ENCODE measurements at places on chromosomes 5 and 9.

- DNase-seq: peak; percentile 8
Observed at GRCh38 chr5:64074533-64074932, 91.1 kb upstream of the RNF180 start.

DNA sequence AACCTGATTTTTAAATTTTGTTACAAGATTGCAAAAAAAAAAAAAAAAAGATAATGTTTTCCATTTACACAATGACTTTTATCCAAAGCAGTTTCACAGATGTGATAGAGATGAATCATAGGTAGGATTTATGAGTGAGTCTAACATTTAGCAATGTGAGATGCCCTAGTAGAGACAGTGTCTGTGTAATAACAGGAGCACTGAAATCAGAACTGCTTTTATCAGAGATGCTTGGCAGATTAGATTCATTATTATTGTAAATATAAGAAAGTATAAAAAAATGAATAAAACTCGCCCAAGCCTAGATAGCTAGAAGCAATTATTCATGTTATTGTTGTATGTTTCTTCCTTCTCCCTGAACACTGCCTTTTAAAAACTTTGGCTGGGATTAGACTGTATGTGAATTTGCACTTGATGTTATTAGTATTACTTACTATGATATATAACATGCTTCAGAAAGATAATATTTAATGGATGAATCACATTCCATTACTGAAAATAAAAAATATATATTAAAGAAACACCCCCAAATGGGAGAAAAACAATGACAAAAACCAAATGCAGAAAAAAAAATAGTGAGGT, 567.3 kb upstream of the KLF4 start:
- no peak for DNase-seq

GRCh38 chr9:128494108-128494745, 10.3 kb upstream of the GLE1 start:
- DNase-seq: no peak

- DNase-seq: no peak
Observed at GRCh38 chr9:92294297-92294676, 790 bp upstream of the IARS1 start.

- no peak for DNase-seq
Observed at GRCh38 chr9:14281136-14281795, 32.7 kb downstream of the NFIB start.

DNA sequence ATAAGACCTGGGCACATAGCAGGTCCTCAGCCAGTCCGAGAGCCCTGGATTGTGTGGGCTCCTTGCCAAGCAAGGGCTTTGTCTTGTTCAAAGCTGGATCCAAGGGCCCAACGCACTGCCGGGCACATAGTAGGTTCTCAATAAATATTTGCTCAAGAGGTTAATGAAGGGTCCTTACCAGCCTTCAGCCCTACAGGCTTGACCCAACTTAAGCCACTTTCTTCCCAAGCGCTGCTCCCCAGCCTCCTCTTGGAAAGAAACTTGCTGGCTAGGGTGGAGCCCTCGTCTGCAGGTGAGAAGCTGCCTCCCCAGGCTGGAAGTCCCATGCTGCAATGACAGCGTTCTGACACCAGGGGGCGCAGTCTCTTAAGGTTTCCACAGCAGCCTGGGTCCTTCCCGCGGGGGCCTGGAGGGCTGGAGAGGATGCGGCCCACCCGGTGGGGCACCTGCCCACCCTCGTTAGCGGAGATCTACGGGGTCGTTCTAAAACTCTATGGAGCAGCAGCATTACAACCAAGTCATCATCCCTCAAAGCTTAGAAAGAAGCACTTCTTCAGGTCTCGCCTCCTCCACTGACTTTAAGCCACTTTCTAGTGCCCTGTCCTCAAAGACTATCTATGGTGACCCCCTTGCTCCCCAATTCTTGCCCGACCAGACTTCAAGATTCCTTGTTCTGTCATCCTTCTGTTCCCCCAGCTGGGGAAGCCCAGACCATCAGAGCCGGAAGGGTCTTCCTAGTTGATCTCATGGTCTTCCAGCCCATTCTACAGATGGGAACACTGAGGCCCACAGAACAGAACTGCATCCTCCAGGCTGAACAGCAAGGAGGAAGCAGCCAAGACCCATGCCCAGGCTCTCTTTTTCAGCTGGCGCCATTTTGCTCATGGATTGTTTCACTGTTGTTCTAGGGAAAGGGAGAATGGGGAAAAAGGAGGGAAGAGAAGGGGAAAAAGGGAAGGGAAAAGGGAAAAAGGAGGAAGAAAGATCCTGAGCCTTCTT, 115.4 kb downstream of the LHX2 start:
- peak; percentile 12 for DNase-seq

DNA sequence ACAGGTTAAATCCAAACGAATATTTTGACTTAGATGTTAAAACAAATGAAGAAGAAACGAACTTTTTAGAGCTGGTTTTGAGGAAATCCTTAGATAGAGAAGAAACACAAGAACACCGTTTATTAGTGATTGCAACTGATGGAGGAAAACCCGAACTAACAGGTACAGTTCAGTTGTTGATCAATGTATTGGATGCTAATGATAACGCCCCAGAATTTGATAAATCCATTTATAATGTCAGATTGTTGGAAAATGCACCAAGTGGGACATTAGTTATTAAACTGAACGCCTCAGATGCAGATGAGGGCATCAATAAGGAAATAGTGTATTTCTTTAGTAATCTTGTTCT, 842 bp downstream of the PCDHA5 start:
- DNase-seq: no peak

DNA sequence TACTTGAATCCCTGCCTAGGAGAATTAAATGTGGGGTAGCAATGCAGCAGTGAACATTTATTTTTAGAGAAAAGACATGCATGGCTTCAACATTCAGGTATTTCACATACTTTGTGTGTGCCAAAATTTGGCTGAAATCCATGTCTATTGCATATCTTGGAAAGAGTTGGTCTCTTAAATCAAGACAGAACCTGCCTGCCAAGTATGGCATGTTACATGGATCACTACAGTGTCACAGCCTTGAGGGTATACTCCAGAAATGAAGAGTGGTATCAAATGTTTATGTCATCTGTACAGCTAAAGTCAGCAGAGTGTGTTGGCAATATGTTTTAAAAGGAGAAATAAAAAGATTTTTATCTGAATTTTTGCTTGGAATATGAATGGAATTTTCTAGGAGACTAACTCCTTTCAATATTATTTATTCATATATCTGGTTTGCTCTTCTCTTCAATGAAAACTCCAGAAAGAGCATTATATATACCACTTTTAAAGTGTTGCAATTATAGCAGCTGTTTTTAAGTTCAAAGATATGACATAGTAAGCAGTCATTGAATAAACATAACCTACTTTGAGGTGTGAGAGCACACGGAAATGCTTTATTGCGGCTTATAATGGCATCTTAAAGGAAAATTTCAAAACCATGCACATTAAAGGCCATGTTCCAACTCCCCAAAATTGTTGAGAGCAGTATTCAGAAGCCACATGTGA, 95.4 kb upstream of the MINAR2 start:
- DNase-seq: no peak

GRCh38 chr5:112228667-112229066, 190.4 kb downstream of the EPB41L4A start:
- no peak for DNase-seq

DNA sequence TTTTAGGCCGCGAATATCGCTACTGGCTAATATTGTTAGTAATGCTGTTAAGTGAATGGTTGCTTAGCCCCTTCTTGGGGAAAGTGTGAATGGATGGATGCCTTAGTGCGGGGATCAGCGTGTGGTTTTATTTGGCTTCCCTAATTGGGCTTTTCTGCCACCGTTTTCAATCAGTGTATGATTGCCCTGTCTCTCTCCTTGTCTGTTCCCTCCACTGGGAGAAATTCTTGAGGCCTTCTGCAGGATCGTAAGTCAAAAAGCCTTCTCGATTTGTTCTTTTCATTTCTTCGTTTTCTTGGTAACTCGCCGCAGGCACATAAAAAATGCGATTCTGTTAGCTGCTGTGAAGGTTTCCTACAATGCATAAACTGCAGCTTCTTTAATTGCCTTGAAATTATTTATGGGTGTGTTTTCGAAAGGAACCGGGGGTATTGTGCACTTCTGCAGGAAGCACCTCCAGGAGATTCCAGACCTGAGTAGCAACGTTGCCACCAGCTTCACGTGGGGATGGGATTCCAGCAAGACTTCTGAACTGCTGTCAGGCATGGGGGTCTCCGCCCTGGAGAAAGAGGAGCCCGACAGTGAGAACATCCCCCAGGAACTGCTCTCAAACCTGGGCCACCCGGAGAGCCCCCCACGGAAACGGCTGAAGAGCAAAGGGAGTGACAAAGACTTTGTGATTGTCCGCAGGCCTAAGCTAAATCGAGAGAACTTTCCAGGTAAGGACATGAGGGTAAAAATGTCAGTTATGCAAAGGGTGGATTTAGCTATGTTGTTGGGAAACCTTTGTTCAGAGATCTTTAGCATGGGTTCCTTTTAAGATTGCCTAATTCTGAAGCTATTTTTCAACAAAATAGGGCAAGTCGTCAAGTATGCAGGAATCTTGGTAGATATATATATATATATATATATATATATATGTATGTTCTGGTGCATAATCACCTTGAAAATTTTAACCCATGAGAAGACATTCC, 700 bp downstream of the SKP2 start:
- DNase-seq: no peak

GRCh38 chr5:6269925-6270324, 108.4 kb downstream of the MED10 start:
- no peak for DNase-seq

- no peak for DNase-seq
Observed at GRCh38 chr5:61298580-61298979, 33.5 kb upstream of the ZSWIM6 start.

Measured in DMS 273 treated with DMSO at 0.1 percent for 48 hours (cell line).